CD4-positive, alpha-beta T cell treated with Interleukin-10 for 1 hour (primary cell): ENCODE measurements at places on chromosomes 11 and 22.
A peak's percentile ranks its signal among the peaks of the same experiment; 100 is the strongest.

GRCh38 chr11:37282367-37282766 is 684.3 kb upstream of the RAG2 start:
- DNase-seq, result no peak

- no peak for DNase-seq
Measured at GRCh38 chr11:131998020-131998419, 627.6 kb downstream of the NTM start.

GRCh38 chr11:11038782-11039181 is 180.9 kb upstream of the ZBED5 start:
- DNase-seq, result no peak

DNA sequence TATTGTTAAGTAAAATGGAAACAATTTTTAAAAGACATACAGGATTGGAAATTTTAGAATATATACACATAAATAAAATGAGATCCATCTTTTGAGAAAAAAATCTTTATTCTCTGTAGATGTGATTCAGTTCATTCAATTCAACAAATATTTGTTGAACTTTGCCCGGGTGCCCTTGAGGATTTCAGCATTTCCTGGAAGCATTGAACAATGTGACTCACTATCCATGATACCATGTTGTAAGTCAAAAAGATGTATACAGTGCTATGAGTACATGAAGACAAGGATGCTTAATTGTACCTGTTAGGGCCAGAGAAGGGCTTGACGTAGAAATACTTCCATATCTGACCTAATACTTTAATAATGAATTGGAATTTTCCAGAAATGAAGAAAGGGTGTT is 353.7 kb downstream of the METTL15 start:
- no peak for DNase-seq

- no peak for DNase-seq
Measured at GRCh38 chr22:25823276-25823675, 81.3 kb downstream of the MYO18B start.

GRCh38 chr11:82577246-82577645 is 156.4 kb downstream of the FAM181B start:
- no peak for DNase-seq

GRCh38 chr11:128472128-128473089 is 114.9 kb downstream of the ETS1 start:
- DNase-seq, result peak; percentile 68
